ENCODE measurements at places on chromosomes 12 and 14.

DNA sequence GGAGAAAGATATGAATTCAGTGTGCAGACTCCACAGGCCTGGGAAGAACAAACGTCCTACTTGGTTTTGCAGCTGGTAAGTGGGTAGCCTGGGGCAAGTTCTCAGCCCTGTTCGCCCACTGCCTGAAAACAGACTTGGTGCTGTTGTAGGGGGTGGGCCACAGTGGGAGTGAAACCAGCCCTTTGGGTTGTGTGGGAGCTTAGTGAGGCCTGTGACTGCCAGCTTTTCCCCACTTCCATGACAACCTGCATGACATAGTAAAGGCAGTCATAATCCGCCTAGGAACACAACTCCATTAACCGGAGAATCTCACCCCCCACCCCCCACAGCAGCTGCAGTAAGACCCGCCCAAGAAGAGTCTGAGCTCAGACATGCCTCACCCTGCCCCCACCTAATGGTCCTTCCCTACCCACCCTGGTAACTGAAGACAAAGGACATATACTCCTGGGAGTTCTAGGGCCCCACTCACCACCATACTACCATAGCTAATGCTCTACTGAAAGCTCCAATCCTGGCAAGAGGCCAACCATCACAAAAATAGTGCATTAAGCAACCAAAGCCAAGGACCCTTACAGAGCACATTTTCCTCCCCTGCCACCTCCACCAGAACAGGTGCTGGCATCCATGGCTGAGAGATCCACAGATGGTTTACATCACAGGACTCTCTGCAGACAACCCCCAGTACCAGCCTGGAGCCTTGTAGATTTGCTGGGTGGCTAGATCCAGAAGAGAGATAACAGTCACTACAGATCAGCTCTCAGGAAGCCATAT is 39.8 kb upstream of the LMNTD1 start:
- DNase-seq = no peak

GRCh38 chr12:52207895-52208294 is 16.1 kb upstream of the KRT80 start:
- DNase-seq = peak; percentile 93

DNA sequence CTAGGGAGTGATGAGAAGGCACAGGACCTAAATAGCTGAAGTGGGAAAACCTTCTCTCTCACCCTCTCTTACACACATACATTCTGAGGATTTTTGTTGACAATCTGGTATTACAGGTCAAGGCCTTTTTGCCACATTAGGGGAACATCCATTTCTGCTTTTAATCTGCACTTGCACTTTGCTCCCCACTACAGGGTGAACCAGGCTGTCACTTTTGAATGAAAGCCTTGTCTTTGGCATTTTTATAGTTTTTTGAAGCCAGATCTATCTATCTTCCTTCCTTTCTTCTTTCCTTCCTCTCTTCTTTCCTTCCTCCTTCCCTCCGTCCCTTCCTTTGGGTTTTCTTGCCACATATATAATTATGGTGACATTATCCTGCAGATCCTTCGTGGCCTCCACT is 165.9 kb upstream of the OTX2 start:
- no peak for DNase-seq

GRCh38 chr12:104520242-104520900 is 63.6 kb downstream of the CHST11 start:
- no peak for DNase-seq

DNA sequence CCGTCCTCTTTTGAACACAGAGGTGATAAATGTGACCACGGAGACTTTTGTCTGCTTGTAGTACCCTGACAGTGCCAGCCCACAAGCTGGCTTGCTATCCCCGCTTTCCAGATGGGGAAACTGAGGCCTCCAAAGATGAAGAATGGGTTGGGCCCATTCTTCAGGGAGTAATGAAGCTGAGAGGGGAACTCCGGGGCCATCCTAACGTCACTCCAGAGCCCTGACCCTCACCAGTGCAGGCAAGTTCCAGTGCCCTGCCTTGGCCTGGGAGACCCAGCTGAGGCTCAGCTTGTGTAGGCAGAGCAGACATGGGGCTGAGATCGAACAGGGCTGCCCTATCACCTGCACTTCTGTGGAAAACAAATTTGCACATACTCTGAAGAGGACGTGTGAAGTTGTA is 277.1 kb downstream of the DPF3 start:
- DNase-seq = no peak

DNA sequence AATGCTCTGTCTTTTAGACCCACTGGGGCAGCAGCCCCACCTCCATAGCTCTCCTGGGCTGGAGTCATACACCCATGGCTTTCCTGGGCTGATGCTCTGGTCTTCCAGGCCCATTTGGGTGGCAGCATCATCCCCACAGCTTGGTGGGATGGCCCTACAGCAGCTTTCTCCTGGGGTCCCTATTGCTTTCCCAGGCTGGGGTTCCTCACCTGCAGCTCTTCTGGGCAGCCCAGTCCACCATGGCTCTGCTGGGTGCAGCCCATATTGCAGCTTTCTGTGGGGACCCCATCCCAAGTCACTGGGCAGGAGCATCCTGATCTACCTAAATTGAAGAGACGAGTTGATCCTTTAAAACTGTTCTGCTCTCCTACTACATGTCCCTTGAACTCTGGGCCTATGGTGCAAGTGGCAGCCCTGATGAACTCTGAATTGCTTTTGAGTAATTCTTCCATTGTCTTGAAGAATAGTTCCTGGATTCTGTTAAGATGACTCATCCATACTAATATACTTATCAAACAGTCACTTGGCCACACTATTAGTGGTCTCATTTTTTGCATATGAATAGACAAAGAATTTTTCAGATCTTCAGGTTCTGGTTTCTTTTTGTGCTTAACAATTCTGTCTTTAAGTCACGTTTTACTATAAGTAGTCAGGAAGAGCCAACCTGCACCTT is 390.1 kb downstream of the DPF3 start:
- no peak for DNase-seq

- DNase-seq = peak; percentile 51
Measured at GRCh38 chr12:91763654-91764370, 381.8 kb downstream of the BTG1 start.

- peak; percentile 32 for DNase-seq
Measured at GRCh38 chr14:44846232-44846824, 115.4 kb downstream of the KLHL28 start.

DNA sequence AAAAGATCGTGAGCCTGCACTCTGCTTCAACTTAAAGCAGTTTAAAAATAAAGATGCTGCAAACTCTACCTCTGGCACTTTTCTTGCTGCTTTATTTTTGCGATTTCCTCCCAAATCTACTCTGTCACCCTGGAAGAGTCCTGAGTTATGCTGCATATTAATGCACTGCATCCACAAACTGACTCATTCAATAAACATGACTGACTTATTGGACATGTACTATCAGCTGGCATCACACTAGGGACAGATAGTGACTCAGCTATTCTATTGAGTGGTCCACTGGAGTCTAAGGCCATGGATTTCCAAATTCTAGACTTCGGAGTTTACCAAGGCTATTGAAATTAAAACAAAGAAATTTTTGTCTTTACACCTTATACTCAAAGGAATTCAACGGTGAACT is 90.7 kb upstream of the PTPRR start:
- no peak for DNase-seq

GRCh38 chr12:85188619-85189018 is 91.4 kb upstream of the ALX1 start:
- DNase-seq = no peak

Measured in NCI-H446 treated with DMSO at 0.1 percent for 48 hours (cell line).